ENCODE measurements at places on chromosomes 1 and 21.
A peak's percentile ranks its signal among the peaks of the same experiment; 100 is the strongest.

DNA sequence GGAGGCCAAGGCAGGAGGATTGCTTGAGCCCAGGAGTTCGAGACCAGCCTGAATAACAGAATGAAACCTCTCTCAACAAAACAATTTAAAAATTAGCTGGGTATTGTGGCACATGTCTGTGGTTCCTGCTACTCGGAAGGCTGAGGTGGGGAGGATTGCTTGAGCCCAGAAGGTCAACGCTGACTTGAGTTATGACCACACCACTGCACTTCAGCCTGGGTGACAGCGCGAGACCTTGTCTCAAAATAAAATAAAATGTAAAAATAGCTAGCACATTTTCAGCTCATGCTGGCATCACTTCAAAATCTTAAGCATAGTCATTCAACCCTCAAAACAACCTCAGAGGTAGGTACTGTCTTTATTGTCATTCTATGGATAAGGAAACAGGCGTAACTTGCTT is 6.4 kb downstream of the JAK1 start:
- DNase-seq, result no peak

DNA sequence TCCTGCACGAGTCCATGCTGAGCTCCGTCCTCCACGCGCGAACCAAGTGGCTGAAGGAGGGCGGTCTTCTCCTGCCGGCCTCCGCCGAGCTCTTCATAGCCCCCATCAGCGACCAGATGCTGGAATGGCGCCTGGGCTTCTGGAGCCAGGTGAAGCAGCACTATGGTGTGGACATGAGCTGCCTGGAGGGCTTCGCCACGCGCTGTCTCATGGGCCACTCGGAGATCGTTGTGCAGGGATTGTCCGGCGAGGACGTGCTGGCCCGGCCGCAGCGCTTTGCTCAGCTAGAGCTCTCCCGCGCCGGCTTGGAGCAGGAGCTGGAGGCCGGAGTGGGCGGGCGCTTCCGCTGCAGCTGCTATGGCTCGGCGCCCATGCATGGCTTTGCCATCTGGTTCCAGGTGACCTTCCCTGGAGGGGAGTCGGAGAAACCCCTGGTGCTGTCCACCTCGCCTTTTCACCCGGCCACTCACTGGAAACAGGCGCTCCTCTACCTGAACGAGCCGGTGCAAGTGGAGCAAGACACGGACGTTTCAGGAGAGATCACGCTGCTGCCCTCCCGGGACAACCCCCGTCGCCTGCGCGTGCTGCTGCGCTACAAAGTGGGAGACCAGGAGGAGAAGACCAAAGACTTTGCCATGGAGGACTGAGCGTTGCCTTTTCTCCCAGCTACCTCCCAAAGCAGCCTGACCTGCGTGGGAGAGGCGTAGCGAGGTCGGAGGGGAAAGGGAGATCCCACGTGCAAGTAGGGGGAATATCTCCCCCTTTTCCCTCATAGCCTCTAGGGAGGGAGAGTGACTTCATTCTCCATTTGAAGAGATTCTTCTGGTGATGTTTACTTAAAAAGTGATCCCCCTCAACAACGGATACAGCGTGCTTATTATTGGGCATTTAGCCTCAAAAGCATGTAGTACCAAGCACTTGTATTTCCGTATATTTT is 991 bp downstream of the PRMT6 start:
- DNase-seq, result peak; percentile 62

DNA sequence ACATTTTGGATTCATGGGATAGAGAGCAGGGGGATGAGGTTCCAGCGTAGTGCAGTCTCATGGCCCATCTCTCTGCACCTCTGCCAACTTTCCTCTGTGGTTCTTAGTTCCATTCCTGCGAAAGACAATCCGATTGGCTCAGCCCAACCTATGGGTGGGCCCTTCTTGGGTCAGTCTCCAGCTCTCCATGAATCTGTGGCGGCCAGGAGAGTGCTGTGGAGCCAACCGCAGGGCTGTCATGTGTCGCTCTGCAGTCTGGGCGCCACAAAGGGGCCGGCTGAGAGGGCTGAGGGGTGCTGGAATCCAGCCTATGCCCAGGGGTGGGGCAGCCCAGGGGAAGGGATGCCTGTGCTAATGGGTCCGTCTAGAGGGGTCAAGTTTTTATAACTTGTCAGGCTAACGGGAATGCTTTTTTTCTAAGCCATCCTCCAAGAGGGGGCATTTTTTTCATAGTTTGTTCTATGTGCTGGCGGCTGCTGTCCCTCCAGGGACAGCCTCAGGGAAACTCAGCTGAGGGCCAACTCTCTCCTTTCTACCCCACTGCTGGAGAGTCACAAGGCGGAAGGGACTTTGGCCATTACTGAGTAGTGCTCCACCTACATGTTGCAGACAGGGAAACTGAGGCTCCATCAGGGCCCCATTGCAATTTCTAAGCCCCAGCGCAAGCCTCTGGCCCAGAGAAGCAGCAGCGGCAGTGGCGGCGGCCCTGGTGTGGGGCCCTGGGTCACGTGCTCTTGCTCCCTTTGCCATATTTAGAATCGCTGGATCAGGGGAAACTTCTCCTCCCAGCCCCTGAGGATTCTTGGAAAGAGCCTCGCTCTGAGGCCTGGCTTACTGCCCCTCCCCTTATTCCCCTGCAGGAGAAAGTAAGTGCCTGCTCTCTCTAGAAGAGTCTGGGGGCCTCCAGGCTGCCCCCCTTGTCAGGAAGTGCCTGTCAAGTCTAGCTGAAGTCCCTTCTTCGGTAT is 23.4 kb downstream of the KCNQ4 start:
- DNase-seq, result peak; percentile 62

- no peak for DNase-seq
These were observed 11.8 kb downstream of the TPM3 start for GRCh38 chr1:154179946-154180687.

GRCh38 chr1:39650431-39650830 is 11.0 kb upstream of the HEYL start:
- DNase-seq, result no peak

DNA sequence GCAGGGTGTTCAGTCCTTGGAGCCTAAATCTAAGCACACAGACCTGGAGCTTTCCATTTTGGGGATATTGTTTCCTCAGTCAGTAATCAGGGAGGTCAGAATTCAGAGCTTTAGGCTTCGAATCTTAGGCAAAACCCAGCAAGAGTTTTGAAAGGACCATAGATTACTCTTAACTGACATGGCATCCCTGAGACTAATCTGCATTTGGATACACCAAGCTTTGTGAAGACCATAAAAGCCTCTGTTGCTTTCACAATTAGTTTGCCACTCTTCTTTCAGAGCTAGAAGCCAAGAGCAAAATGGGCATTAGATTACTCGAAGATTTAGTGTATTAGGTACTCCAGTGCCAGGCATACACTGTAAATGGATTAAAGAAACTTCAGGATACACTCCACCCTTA is 131.8 kb upstream of the GREM2 start:
- DNase-seq, result no peak
